Left ventricle myocardium superior (tissue), 1 donor: ENCODE measurements at places on chromosomes 11 and 22.
A peak's percentile ranks its signal among the peaks of the same experiment; 100 is the strongest.

DNA sequence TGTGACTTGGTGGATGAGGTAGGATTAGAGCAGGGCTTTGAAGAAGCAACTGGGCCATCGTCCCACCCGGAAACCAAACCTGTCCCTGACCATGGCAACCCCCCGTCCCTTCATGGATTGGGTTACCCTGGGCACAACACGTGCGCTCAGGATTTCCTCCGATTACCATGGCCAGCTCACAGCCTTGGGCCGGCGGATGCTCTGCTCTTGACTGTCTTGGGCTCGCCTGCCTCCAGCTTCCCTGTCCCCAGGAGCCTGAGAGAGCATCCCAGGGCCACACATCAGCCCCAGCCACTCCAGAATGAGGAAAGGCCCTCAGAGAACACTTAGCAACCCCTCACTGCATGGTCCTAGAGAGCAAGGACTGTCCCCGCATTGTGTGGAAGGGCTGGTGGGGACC lies 22.8 kb downstream of the MYO7A start:
- peak; percentile 21 for DNase-seq

DNA sequence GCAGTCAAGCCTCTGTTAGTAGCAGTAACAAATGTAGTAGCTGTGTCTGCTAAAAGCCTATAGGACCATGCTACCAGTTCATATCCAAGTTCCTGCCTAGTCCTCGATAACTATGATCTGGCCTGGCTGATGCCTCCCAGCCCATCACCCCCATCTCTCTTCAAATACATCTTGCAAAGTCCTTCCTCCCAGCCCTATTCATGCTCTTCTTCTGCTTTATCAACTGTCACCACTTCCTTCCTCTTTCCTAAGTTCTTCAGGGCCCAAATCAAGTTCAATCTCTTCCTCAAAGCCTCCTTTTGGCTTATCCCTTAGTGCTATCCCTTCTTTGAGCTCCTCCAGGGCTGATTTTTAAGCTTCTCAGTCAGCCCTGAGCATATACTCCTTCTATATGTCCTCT lies 150.9 kb upstream of the THY1 start:
- no peak for DNase-seq

- no peak for DNase-seq
These were observed 1486.5 kb downstream of the TBC1D22A start for GRCh38 chr22:48248901-48249455.

- no peak for DNase-seq
These were observed 129.3 kb upstream of the NECTIN1 start for GRCh38 chr11:119858288-119858687.

GRCh38 chr11:116948391-116948790 lies 111.0 kb upstream of the APOA1 start:
- no peak for DNase-seq

- no peak for DNase-seq
These were observed 16.1 kb downstream of the TP53AIP1 start for GRCh38 chr11:128926437-128927107.

- DNase-seq: no peak
These were observed 15.0 kb upstream of the ALX4 start for GRCh38 chr11:44324749-44325525.

DNA sequence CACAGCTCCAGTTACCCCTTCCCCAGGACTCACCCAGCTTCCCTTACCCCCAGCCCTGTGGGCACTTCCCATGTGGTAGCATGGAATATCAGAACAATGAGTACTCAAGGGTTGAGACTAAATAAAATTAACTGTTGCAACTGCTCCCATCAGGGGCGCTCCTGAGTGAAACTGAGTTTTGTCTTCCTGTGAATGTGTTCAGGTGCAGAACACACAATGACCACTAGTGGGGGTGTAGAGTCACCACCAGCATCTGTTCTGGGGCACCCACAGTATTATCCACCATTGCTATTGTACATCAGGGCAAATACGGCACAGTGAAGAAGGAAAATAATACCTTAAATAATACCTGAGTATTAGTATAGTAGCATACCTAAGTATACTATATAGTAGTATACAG lies 689.7 kb downstream of the TBC1D22A start:
- no peak for DNase-seq

DNA sequence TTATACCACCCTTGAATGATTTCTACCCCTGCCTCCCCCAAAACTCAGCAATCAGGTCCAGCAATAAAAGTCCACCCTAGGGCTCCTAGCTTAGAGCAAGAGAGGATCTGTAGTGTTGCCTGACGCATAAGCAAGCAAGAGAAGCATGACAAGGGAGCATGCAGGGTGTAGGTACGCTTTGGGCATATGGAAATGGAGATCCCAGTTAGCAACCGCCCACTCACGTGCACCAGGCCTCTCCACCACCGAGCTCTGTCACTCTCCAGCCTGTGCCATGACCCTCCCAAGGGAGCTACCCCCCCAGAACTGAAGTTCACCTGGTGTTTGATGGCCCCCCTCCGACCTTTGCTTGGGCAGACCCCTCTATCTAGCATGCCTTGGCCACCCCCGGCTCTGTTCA lies 39.4 kb downstream of the SERPINH1 start:
- no peak for DNase-seq

DNA sequence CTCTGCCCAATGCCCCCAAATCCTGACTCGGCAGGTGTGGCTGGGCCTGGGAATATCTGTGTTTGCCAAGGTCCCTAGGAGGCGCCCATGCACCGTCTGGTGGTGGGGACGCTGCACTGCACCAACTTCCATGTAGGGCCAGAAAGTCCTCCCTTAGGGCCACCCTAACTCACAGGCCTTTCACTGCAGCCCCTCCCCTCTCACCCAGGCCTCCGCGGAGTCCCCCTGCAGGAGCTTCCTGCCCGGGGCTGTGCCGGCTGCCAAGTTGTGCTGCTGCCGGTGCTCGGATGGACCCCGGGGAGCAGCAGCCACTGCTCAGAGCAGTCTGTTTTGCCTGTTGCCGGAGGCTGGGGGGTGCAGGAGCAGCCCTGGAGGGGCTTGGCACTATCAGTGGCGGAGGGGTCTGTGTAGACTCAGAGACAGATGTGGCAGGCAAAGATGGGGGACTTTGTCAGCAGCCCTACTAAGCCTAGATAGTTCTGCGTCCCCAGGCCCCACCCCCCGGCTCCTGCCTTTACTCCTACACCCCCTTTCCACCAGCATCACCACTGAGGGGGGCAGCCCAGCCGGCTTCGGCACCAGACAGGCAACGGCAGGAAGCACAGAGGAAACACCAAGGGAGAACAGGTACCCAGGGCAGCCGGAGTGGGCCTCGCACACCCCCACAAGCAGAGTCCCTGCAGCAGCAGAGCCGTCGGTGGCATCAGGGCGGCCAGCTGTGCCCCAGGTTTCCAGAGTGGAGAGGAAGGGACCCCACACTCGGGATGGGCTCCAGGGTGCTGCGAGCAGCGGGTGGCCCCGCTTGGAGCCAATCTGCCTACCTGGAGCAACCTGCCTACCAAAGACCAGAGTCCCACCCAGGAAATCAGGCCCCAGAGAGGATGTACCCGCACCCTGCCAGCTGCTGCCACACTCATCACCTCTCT lies 124.3 kb downstream of the TRIM29 start:
- DNase-seq: peak; percentile 70

- DNase-seq: no peak
These were observed 18.2 kb upstream of the C11orf96 start for GRCh38 chr11:43924112-43924855.

- no peak for DNase-seq
These were observed 35.6 kb downstream of the ETS1 start for GRCh38 chr11:128551611-128552335.

DNA sequence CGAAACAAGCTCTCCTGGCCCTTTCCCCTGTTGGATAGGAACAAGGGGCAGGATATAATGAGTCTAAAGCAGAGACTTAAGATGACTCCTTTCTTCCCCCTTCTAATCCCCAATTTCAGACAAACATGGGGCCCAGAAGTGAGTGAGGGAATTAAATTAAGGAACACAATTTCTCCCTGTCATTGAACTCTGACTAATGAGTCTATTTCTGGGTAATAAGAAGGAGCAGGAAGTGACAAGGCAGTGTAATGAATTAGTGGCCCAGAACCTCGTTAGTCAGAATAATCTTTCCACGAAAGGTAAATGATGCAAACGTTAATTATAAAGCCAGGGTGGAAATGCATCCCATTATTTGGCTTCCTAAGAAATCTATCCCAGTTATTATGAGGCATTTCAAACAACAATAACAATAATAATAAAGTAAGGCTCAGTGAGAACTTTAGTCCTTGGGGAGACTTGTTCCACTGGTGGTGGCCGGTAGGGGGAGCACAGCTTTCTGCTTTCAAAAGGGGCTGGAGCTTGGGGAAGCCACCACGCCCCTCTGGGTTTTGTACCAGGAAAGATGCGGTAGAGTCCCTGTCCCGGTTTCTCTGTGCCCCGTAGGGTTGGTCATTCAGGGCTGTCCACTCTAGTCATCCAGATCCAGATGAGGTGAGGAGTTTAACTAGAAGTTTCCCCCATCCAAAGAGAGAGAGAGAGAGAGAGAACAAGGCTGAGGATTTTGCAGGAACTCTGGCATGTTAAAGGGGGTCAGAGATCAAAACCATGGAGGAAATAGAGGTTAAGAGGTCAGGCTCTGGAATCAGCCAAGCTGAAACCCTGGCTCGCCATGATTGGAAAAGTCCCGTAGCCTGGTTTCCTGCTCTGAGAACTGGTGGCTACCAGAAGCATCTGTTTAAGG lies 298.3 kb downstream of the NTM start:
- peak; percentile 48 for DNase-seq

GRCh38 chr11:111523343-111523742 lies 8.8 kb downstream of the HOATZ start:
- DNase-seq: no peak

DNA sequence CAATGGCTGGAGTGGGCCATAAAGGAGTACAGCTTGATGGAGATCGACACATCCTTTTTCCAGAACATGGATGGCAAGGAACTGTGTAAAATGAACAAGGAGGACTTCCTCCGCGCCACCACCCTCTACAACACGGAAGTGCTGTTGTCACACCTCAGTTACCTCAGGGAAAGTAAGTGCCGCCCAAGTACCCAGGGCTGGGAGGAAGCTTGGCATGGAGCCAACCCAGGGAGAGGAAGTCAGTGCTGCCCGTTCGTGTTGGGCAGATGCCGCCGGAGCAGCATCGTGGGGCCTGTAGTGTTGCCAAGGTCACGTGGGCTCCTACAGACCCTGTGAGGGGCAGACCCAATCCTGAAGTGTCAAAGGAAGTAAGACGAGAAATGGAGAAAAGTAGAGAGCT lies 78.9 kb downstream of the FLI1 start:
- peak; percentile 68 for DNase-seq

DNA sequence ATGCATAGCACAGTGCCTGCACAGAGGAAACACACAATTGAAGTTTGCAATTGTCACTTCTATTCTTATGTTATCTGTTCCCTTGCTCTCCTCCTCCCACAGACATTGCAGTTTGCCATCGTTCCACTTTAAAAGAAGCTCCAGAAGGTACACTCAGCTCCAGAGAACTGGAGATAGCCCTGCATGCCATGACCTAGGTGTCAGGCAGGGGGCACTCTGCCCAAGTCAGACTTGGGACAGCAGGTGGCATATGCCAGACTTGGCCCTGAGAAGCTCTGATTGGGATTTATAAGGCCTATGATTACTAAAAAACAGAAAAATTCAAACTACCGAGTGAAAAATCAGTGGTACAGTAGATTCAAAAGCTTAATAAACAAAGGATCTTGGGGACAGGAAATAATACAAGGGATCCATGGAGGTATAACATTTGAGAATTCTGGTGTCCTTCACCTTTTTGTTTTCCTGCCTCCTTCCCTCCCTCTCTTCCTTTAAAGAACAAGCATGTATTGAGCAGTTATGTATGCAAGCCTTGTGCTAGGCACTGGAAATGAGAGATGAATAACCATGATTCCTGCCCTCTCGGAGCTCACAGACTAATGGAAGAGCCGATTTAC lies 40.0 kb downstream of the TENM4 start:
- DNase-seq: peak; percentile 69

DNA sequence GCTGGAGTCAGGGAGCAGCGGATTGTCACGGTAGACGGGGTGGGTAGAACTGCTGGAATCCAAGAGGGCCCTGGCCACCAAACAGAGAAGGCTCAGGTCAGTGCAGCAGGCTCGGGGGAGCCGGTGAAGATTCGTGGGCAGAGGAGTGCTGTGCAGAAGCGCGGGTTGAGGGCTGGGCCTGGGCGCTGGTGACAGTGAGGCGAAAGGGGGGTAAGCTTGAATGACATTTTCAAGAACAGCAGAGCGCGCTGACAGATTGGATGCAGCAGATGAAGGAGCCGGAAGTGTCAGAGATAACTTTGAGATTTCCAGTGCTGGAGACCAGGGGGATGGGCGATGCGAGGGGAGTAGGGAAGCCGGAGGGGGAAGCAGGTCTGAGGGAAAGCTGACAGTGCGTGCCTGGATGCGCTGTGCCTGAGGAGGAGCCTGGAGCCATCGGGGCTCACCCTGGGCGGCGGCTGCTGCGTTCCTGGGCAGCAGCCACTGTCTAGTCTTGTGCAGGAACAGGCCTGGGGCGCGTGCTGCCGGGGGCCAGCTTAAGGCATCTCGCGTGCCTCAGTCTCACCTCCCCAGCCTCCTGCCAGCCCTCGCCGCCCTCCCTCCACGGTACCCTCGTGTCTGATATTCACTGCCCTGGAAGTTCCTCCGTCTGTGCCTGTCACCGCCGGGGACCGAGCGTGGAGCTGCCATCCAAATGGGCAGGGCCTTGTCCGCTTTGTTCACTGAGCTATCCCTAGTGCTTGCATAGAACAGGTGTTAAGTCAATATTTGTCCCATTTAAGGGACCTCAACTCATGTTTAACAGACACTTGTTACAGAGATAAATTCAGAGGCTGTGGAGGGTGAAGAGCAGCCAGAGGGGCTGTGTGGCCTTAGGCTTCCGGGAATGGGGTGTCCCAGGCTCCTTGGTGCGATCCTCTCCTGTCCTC lies 5.2 kb downstream of the GRIK4 start:
- DNase-seq: no peak

DNA sequence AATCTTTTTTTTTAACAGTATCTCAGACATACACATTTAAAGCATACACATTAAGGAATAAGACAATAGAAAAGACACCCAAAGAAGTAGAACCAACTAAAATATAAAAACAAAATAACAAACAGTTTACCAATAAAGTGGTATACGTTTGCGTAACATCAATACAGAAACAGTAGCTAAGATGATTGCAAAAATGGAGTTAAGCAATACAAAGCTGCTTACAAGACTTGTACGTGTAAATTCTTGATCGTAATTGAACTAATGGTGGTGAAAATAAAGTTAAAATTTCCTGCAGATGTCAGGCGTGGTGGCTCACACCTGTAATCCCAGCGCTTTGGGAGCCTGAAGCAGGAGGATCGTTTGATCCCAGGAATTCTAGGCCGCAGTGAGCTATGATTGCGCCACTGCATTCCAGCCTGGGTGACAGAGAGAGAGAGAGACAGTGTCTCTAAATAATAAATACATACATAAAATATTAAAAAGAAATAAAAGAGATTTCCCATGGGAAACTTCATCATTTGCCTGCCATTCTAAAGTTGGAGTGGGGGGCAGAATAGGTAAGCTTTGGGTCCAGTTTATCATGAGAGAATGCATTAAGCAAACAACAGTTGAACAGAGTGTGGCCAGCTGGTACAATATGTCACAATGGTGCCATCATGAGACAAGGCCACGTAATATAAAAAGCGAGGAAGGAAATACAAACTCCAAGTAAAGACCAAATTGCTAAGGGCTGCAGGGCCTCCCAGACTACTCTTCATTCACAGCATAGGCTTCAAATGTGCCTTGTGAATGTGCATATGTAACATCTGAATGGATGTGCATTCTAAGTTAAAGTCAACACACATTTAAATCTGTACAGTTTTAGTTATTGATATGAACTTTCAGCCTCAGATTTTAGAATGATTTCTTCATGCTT lies 38.9 kb upstream of the EED start:
- DNase-seq: no peak
